ENCODE measurements at places on chromosomes 16 and 17.

- DNase-seq, result no peak
Measured at GRCh38 chr16:20878682-20879147, 21.4 kb downstream of the DCUN1D3 start.

- DNase-seq, result peak; percentile 81
Measured at GRCh38 chr17:28570716-28571360, 486 bp downstream of the PIGS start.

DNA sequence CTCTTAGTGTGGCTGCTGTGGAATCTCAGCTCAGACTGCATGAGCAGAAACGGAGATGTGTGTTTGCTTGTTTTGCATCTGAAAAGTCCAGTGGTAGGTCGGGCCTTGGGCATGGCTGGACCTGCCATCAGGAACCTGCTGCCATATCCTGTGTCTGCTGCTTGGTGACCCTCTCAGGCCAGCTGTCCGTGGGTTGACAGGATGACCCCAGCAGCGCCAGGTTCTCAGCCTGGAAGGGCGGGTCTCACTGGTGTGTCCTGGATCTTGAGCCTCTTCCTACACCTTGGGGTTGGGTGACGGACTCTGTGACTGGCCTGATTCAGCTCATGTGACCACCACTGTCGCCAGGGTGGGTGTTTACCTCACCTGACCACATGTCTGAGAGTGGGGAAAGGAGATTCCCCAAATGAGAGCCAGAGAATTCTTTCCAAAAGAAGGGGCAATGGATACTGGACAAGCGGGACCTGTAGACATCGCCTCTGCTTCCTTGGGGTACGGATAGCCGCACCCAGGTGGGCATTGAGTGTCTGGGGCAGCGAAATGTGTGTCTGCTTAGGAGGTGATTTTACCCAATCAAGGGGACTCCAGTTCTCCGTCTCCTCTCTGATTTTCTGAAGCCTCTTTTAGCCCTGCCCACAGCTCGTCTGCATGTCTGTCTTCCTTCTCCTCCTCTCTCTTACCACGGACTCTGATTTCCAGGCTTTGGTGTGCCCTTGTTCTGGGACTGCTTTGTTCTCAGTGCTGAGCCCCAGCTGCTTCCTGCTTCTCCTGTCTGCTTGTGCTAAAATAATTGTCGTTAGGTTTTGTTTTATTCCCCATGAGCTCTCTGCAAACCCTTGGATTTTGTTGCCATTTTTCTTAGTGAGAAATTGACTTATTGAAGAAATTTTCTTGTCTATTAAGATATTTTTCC lies 399.7 kb downstream of the CPPED1 start:
- no peak for DNase-seq

DNA sequence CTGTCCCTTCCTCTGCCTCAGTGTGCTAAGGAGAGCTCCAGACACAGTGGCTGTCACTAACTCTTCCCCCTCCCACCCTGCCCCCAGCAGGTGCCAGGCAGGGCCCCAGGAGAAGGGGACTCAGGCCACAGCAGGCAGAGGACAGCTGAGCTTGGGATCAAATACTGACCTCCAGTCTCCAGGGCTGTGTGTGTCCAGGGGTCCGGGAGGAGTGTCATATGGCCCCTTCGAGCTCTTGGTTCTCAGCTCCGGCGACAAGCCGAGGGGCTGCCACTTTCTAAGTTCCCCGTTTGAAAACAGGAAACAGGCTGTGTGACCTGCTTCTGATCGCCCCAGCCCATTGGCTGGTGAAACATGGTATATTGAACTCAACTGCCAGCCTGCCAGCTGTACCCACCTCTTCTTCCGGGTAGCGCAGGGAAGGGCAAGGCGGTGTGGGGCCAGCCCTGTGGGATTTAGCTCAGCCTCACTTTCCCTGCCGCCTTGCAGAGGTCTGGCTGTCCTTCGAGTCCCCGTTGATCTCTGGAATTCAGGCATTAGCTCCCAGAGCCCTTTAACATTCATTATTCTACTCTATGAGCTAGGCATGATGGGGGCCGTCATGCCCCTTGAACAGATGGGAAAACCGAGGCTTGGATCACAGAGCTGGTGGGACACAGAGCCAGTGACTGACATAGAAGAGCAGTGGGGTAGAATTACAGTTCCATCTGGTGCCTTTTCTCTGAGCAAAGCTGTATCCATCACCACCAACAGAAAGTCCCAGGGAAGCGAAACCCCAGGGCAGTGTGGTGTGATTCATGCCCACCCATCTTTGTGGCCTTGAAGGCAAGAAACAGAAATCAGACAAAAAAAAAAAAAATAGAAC lies at the start of gene SNX20:
Gene SNX20, minus strand, starts transcription at position 292 of the 865 bp plus-strand sequence. CDS start 3,786 bp downstream, outside the sequence.
- no peak for DNase-seq

GRCh38 chr16:66717112-66717675 lies 20.7 kb upstream of the CMTM4 start:
- peak; percentile 49 for DNase-seq

GRCh38 chr17:68662037-68662432 lies 60.9 kb upstream of the FAM20A start:
- no peak for DNase-seq

DNA sequence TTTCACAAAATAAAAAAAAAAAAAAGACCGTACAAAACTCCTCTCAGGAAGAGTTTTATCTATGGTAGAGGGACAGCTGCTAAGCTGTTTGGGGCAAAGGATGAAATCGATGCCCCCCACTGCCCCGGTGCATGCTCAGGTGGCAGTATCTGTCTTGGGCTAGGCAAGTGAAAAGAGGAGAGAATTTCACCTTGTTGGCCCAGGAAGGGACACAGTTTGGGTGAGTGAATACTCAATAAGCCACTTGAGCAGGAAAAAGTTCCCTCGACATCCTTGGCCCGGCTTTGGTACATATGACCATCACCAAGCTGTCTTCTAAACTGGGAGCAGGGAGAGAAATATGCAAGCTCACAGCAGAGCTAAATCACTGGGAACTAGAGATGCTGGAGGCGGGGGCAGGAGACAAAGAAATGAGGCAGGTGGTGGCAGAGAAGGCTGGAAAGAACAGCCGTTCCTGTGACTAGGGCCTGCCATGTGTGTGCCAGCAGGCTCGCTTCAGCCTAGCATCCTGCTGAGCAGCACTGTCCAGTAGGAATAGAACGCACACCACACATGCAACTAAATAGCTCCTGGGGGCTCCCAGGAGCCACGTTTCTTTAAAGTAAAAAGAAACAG lies 8.2 kb upstream of the EIF1 start:
- peak; percentile 92 for DNase-seq

- peak; percentile 71 for DNase-seq
Measured at GRCh38 chr17:40480501-40481003, 20.9 kb downstream of the TNS4 start.

GRCh38 chr17:29585080-29585751 lies 4.2 kb downstream of the GIT1 start:
- DNase-seq, result no peak

DNA sequence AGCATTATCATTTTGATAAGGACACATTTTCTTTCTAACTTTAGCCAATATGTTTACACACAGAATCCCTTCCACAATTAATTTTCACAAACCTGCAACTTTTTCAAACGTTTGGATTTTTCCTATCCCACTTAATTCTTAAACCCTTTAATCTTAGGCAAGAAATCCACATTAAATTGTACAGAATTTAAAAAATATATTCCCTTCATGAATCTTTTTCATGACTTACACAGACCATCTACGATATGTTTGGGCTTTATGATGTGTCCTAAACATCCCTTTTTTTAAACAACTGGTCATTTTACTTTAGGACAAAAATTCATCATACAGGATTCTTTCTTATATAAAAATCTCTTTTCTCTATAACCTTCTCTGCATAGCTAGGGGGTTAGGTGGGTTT lies 241.5 kb upstream of the CNTNAP4 start:
- DNase-seq, result no peak

- peak; percentile 19 for DNase-seq
Measured at GRCh38 chr17:33178681-33179080, 114.4 kb downstream of the ASIC2 start.

GRCh38 chr16:74582970-74583369 lies 23.9 kb downstream of the GLG1 start:
- no peak for DNase-seq

DNA sequence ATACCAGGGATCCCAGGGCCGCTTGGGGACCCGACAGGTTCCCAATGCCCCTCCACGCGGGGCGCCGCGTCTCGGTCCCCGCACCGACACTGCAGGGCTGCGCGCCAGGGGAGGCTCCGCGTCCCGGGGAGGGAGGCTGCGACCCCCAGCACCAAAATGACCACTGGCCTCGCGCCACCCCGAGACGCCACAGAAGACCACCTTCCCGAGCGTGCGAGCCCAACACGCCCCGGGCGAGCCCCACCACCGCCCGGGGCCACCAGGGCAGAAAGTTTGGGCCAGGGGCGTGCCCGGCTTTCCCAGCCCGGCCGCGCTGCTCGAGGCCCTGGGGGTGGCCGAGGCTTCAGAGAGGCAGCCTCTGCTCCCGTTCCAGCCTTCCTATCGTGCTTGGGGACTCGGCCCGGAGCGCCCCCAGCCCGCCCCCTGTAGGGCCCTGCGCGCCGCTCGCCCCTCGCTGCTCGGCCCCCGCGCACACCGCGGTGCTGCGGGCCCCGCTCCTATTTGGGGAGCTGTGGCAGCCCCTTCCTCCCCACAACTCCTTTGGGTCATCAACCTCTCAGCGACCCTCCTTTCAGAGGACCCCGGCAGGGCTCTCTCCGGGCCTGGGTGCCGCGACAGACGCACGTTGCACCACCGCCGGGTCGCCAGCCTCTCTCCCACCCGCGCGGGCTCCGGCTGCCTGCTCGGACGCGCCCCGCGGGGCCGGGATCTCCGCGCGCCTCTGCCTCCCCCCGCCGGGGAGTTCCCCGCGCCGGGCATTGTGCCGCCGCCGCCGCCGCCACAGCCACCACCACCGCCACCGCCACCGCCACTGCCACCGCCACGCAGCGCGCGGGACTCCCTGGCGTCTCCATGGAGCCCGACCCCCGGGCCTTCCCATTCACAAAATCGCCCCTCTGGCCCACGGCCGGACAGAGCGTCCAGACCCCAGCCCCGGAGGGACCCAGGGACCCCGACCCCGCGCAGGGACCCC lies 892 bp downstream of the RBFOX3 start:
- no peak for DNase-seq
